Inflammatory macrophage treated with lipopolysaccharide for 1 hour (primary cell): ENCODE measurements at places on chromosomes 7 and 10.

DNA sequence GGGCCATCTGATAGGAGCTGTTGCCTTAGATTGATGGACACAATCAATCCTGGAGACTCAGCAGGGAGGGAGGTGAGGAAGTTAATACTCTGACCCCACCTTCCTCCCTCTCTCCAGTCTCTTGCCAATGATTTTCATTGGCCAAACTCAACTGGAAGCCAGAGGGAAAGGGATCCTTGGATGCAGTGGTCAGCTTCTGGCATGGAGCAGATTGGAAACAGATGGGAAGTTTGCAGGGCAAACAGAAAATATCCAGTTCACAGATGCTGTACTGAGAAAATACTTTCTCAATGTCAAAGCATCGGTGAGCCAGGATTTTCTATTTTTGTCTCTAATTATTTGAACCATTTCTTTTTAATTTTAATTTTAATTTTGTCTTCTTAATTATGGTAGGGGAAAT, 170.8 kb downstream of the BBS9 start:
- no peak for DNase-seq

GRCh38 chr7:18133921-18134320, 106.3 kb upstream of the PRPS1L1 start:
- no peak for DNase-seq

DNA sequence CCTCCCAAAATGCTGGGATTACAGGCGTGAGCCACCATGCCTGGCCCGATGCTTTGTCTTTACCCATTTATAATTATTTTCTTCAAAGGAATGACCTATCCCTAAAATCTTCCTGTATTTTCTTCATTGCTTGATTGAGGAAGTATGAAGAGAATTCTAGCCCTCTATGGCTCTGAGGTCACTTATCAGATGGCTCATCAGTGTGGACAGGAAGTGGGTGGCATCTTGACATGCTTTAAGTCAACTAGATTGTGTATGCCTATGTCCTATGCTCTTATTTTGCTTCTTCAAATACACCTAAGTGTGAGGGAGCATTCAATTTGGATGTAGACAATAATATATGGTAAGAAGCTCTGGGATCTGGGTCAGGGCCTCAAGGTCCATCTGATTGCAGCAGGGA, 1020.5 kb downstream of the LRMDA start:
- peak; percentile 30 for DNase-seq

DNA sequence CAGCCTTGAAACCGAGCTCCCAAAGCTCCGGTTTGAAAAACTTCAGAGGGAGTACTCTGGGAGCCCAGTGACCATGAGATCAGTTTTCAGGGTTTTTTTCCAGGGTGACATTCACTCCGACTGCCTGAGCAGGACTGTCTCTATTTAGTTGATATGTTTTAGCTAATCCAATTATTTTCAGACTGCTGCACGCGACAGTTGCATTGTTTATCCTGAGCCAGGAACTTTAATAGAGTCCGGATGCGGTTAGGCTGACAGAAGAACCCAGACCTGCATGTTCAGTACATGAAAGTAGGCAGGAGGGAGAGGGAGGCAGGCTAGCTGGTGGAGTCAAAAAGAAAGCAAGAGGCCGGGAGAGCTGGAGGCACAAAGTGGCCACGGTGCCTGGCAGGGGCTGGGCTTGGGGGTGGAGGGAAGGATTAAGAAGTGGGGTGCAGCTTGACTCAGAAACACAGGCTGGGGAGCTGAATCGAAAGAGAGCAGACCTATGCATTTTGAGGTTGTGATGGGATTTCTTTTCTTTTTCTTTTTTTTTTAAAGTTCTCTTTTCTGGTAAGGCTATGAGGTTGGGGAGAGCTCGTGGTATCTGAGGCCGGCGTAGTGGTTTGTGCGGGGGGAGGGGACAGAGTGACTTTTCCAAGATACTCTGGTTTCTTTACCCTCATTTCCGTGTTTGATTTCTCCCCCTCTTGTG, 5.7 kb downstream of the GATA3 start:
- DNase-seq: no peak

- no peak for DNase-seq
Observed at GRCh38 chr7:45104844-45105587, 6.5 kb downstream of the TBRG4 start.

DNA sequence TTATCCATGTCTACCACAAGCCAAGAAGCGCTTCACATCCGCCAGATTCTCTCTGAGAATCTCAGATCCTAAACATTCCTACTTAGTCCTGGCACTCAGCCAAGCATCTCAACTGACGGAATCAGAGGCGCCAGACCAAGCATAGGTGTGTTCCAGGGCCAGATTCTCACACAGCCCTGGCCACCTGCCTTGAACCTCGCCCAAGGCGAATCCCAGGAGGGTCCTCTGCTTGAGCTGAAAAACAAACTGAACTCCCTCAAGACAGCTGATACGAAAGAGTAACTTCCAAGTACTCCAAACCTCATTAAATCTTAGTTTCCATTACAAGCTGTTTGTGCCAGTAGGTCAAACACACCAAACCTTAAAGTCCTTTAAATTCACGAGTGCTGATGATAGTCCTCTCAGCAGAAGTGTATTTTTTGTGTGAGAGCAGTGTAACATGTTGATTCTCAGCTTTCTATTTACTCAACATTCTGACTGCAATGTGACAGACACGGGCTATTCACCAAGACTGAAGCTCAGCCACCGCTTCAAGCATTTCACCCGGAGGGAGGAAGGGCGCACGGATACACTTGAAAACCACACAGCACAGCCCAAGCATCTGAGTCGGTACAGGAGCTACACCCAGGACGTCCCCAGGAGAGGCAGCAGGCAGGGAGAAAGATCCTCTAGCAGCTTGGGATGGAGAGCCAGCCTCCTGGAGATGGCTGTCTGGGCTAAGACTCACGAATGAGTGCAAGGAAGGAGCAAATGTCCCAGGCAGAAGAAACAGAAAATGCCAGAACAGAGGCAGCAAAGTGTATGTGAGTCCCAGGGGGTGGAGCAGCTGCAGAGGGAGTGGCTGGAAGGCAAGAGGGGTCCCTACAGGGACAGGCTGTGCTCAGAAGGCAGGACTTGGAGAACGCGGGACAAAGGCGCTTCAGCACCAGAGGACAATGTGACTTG, 6.0 kb downstream of the PARD3 start:
- no peak for DNase-seq

DNA sequence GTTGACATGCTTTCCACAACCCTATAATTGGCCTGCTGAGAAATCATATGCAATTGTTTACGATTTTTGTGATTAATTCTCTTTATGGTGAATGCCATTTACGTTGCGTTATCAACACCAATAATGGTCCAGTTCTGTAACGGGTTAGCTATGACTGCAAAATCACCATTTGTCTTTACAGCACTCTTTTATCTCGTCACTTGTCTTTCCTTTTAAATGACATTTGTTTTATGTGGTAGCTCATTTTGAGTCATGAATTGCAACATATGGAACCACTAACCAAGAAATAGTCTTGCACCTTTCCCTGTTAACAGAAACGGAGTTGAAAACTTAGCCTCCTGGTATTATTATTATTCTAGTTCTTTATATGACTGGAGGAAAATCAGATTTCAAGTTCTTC, 3.1 kb upstream of the KIAA1217 start:
- no peak for DNase-seq

DNA sequence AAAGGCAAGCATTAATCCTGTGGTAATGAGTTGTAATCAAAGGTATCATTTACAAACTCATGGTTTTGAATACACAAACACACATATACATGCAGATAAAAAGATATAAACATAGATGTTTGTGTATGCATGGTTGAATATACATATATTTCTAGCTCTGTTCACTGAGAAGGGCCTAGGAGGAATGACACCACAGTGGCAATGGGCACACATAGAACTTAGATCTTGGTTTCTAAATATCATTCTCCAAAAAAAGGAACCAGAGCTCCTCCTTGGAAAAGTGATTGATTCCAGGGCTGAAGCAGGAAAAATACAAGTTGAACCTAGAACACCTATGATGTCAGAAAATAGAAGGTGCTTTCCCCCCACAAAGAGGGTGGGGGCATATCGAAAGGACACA, 6.9 kb downstream of the CUL2 start:
- DNase-seq: no peak

- DNase-seq: no peak
Observed at GRCh38 chr10:70892631-70893030, 4.3 kb upstream of the PCBD1 start.

- DNase-seq: no peak
Observed at GRCh38 chr7:50855526-50855925, 72.8 kb upstream of the GRB10 start.

- no peak for DNase-seq
Observed at GRCh38 chr7:2968616-2969397, 74.9 kb downstream of the CARD11 start.

- DNase-seq: no peak
Observed at GRCh38 chr7:133135451-133135850, 53.6 kb upstream of the CHCHD3 start.

DNA sequence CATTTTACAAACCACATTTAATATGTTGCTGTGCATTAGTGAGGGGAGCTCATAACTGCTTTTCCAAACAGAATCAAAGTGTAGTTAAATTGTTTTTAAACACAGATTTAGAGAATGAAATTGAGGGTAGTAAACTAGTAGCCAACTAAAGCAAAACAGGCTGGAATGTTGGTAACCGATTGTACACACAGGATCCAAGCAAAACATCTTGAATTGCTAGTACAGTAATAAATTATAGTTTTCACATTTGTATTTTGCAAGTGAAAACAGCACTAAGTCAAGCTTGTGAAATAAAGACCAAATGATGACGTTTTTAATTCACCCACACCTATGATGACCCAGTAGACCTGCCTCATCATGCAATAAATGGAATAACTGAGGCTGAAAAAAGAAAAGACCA, 198.3 kb downstream of the HDAC9 start:
- no peak for DNase-seq

- no peak for DNase-seq
Observed at GRCh38 chr7:19554581-19554980, 154.3 kb downstream of the POLR1F start.

GRCh38 chr10:14616465-14616864, 158.2 kb downstream of the FAM107B start:
- no peak for DNase-seq

- DNase-seq: no peak
Observed at GRCh38 chr10:60148266-60148840, 241.3 kb downstream of the ANK3 start.

DNA sequence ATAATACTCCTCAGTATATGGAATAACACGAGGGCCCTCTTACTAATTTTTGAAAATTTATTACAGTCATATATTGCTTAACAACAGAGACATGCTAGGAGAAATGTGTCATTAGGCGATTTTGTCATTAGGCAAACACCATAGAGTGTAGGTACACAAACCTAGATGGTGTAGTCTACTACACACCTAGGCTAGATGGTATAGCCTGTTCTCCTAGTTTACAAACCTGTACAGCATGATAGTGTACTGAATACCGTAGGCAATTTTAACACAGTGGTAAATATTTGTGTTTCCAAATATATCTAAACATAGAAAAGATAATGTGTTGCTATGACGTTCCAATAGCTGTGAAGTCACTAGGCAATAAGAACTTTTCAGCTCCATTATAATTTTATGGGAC, 12.8 kb downstream of the OR2F1 start:
- no peak for DNase-seq

DNA sequence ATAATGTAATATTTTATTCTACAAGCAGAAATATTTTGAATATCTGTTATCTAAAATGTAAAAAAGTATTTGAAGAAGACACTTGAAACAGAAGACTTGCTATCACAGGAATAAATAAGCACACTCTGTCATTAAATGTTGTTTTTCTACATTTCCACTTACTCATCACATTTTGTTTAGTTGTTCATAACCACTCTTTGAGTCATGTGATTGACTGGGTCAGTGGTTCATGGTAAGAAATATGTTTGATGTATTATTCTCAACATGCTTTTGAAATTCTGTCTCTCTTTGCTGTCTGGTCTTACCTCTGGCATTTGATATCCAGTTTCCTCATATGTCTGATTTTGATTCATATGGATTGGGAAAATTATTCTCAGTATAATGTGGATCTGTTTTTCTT, 171.8 kb downstream of the SUGCT start:
- DNase-seq: no peak

GRCh38 chr7:23299770-23300300, 696 bp downstream of the MALSU1 start:
- peak; percentile 18 for DNase-seq

GRCh38 chr7:113161050-113161449, 42.7 kb upstream of the SMIM30 start:
- no peak for DNase-seq

DNA sequence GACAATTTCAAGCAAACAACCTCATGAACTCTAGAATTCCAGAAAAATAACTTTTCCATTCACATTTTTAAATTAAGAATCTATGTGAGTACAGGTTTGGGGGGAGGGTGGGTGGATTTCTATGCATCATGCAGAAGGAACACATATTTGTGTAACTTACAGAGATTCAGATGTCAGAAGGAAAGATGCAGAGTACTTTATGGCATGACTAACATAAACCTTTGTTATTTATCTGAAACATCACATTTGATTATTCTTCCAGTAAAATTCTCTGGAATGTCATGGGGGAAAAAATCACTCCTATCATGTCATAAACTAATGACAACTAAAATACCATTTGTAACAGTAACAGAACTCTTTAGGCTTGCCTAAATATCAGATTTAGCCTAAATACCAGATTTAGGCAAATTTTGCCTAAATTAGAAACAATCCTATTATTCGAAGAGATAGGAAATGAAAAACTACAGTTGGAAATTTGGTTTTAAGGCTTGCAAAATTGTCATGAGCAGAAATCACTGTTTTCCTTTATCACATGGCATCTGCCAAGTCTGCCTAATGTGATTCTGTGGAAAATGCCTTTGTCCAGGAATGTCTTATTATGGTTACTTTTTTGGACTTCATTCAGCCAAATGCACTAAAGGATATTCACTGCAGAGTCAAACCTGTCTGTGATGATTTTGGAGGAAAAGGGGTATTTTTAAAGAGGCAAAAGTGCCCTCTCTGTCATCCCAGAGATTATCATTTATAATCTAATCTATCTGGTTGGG, 527.7 kb upstream of the CELF2 start:
- no peak for DNase-seq

DNA sequence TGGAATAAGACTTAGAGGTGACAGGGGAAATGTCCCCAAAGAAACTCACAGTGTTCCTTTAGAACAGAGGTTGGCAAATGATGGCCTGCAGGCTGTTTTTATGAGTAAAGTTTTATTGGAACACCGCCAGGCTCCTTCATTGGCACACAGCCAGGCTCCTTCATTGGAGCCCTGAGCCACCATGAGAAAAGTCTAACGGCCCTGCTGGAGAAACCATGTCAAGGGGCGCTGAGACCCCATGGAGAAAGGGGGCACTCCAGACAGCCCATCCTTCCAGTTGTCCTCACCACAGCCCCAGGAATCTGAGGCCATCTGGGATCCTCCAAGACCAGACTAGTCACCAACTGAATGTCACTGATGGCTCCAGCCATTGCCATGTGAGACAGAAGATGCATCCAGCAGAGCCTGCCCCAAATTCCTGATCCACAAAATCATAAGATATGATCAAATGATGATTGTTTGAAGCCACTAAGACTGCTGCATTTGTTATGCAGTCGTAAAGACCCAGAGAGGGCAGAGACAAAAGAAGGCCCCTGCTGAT, 88.2 kb upstream of the GPR26 start:
- no peak for DNase-seq

- peak; percentile 55 for DNase-seq
Observed at GRCh38 chr10:5446390-5446926, 34.1 kb downstream of the NET1 start.
